Kidney tubule cell (primary cell): ENCODE measurements at places on chromosomes 3 and 15.
A peak's percentile ranks its signal among the peaks of the same experiment; 100 is the strongest.

DNA sequence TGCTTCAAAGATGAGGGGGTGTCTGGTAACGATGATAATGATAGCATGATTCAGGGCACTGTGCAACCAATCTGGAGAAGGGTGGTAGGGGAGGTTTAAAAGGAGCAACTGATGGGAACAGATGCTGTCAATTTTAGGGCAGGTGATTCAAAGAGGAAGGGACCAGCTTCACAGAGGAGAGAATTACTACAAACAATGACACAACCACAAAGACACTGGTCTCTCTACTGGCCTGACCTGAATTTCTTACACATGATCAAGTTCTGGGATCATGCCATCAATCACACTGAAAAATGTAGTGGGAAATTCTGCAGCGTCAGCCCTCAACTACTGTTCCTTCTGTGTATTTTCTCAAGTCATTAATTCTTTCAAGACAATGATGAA lies 2.6 kb upstream of the CDV3 start:
- peak; percentile 89 for DNase-seq

DNA sequence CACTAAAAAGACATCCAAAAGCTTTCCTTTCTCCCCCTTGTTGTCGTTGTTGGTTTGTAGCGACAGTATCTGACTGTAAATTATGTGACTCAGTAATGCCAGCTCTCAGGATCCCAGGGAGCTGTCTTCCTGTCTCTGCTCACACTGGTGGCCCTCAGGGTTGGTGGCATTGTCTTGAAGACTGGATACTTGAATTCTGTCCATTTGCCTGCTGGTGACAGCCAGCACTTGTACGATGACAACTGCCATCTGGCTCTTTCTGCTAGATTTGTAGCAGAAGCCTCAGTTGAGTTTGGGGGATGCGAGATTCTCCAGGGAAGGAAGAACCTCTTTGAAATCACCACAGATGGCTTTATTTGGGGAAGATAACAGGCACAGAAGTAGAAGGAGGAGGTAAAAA lies 120.8 kb downstream of the ARPP21 start:
- no peak for DNase-seq

- DNase-seq: peak; percentile 93
Observed at GRCh38 chr3:123732447-123732846, 147.6 kb upstream of the HACD2 start.

GRCh38 chr3:13077431-13078162 lies 4.4 kb upstream of the IQSEC1 start:
- DNase-seq: no peak

GRCh38 chr3:146503461-146504202 lies 34.3 kb upstream of the PLSCR2 start:
- DNase-seq: peak; percentile 95

DNA sequence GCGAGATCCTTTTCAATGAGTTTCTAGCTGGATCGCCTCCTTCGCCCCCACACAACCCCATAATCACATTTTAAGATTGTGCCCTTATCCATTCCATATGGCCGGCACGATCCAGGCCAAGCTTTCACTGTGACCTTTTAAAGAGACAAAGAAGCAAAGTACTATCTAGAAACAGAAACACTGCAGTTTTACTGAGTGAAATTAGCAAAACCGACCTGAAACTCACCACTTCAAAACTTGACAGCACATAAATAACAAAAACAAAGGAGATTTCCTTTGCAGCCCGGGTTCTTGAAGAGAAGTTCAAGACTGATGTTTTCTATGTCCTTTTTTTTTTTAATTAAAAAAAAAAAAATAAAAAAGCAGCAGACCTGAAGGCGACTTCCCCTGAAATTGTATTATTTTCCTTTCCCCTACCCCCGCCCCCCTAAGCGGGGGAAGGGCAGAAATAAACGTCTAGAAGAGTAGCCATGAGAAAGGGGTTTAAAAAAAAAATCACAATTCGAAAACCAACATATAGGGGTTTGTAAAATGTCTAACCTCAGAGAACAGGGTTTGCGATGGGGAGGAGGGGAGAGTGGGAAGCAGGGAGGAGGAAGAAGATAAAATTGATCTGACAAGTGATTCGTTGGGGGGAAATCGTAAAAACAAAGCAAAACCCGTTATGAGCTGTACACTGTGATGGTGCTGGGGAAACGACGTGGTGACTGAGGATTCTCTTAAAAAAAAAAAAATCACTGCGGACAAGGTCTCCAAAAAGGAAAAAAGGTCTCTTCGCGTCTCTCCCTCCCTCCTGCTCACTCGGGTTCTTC lies 1.5 kb downstream of the SATB1 start:
- peak; percentile 53 for DNase-seq

DNA sequence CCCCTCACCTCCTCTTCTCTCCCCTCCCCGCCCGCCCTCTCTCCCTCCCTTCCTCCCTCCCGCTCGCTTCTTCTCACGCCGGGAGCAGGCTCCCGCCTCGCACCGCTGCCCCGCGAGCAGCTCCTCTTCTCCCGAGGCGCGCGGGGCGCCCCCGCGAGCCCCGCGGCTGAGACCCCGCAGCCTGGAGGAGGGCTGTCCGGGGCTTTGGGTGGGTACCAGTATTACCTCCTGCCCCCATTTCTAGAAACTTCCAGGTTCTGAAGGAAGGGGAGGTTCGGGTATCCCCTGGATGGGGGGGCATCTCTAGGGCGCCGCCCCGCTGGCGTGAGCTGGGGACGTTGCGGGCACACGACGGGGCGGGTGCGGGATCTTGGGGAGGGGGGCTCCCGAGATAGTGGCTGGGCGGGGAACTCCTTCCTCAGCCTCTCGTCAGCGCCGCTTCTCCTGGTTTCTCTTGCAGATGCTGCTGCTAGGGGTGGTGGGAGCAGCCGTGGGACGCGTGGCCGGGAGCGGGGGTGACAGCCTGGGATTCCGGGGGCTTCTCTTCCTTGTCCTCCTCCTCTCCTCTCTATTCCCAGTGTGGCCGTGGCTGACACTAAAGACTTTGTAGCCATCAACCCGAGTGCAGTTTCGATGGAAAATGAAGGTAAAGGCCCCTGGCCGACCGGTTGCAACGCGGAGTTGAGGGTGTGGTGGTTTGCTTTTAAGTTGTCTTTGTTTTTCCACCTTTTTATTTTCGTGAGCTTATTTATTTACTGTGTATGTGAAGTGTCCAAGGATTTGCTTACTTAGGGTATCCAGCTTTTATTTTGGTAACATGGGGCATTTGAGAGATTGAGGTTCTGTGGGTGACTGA lies 474 bp downstream of the ATP2C1 start:
- peak; percentile 20 for DNase-seq

GRCh38 chr3:139285691-139286090 lies 58.1 kb upstream of the MRPS22 start:
- DNase-seq: no peak

GRCh38 chr3:141234283-141234682 lies 2.7 kb downstream of the PXYLP1 start:
- no peak for DNase-seq

- DNase-seq: peak; percentile 19
Observed at GRCh38 chr15:61299075-61299763, 70.1 kb upstream of the RORA start.

DNA sequence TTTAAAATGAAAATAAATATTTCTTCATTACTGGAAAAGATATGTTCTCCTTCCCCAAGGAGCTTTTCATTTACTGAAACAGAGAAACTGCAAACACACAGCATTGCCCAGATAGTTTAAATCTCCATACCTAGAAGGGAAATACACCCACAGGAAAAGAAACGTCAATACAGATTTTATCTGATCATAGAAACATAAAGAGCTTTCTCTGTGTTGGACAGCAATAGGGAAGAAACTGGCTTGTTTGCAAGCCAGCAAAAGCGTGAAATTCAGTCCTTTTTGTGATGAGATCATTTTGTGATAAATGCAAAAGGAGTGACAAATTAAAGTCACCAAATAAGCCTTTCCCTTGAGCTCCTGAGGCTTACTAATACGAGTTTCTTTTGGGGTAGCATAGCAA lies 398.0 kb downstream of the TIGIT start:
- no peak for DNase-seq

- DNase-seq: no peak
Observed at GRCh38 chr15:78630886-78631633, 9.9 kb downstream of the CHRNB4 start.

DNA sequence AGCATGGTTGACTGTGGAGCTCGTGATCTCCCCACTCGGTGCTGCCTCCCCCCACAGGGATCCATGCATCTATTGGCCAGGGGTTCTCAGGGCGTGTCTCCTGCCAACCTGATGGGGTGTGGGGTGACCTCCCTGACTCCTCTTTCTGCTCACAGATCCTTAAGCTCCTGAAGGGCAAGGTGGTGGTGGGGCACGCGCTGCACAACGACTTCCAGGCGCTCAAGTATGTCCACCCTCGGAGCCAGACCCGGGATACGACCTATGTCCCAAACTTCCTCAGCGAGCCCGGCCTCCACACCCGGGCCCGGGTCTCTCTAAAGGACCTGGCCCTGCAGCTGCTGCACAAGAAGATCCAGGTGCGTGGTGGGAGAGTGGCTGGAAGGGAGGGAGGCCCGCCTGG lies 7.9 kb downstream of the AEN start:
- DNase-seq: no peak

GRCh38 chr15:89556413-89557262 lies 18.6 kb upstream of the TICRR start:
- peak; percentile 73 for DNase-seq

GRCh38 chr15:89566181-89566580 lies 9.1 kb upstream of the TICRR start:
- DNase-seq: no peak

DNA sequence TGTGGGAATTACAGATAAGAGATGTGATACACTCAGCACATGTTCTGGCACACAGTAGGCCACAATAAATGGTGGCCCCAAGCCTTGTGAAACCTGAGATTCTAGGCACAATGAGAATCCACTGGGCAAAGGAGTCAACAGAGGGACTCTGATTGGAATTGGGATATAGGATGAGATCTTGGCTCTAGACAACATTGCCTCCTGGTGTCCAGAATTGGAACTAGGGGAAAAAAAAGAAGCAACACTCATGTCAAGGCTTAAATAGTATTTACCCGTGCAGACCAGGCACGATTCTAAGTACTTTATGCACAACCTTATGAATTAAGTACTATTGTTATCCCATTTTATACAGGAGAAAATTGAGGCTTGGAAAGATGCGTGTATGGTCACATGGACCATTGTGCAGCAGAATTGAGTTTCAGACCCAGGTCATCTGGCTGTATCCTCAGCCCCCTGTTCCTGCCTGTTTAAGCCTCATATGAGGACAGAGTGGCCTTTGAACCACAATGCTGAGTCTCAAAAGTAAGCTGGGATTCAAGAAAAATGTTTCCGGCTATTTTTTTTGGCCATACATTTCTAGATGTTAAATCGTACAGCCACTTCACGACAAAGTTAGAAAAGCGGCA lies 124.8 kb downstream of the SV2B start:
- peak; percentile 59 for DNase-seq

- no peak for DNase-seq
Observed at GRCh38 chr3:140883428-140884040, 58.1 kb upstream of the SLC25A36 start.

- no peak for DNase-seq
Observed at GRCh38 chr3:186320862-186321568, 41.0 kb downstream of the DGKG start.

DNA sequence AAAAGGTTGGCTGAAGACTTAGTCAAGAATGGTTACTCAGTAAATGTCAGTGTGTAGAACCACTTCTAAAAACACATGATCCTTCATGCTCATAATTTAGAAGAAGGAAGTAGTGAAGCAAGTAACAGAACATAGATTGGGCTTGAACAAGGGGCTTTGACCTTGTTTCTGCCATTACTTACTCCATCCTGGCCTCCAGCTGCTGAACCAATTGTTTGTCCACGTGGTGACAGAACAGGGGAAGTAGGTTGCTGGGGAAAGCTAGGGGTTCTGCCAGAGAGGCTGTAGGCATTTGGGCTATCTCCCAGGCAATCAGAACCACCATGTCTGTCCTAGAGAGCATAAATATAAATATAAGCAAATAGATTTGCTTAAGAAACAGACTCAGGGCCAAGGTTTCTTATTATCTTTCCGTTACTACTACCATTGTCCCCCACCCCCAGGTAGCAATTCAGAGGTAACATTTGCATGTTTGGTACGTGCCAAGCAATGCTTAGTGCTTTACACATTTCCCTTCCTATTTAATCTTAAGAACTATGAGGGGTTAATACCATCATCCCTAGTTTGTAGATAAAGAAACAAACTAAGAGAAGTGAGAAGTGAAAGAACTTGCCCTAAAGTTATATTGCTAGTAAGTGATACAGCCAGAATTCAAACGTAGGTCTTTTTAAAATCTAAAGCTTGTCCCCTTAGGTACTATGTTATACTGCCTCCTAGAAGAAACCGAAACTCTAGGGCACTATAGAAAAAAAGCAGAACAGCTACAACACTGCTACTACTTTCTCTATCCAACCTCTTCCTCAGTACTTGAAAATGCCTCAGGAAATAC lies 3.0 kb upstream of the SPG11 start:
- no peak for DNase-seq

- no peak for DNase-seq
Observed at GRCh38 chr3:71055257-71056001, 528.1 kb downstream of the FOXP1 start.

DNA sequence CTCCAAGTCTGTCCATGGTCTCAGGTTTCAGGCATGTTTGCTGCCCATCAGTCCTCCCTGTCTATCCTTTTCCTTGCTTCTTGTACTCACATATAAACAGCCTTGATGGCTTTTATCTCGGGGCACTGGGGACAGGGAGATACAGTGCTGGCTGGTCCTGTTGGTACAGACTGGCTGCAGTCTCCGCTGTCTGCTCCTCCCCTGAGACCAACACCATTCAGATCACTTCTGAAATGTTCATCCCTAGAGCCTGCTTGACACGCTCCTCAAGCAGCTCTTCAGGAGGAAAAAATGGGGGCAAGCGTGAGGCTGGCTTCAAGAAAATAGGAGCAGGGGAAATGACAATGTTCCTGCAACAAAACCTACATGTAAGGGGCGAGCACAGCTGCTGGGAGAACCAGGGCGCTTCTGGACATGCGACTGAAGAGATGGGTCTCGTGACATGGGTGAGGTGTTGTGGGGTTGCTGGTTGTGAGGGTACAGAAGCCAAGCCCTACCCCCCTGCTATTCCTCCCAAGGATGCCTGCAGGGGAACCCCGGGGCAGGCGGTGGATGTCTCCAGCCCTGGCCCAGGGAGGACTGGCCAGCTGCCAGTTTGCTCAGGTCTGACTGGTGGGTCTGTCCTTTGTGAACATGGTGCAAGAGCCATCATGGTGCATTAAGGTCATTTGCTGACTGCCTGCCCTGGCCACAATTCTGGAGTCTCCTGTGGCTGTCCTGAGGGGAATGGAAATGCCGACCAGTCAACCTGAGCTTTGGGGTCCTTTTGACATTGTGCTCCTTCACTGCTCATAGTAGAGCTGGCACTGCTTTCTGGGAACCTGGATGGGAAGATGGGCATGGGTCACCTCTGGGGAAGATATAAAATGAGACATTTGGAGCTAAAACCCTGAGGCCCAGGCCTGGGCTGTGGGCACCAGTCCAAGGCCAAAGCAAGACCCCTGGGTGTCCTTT lies 40.1 kb downstream of the KY start:
- DNase-seq: no peak

DNA sequence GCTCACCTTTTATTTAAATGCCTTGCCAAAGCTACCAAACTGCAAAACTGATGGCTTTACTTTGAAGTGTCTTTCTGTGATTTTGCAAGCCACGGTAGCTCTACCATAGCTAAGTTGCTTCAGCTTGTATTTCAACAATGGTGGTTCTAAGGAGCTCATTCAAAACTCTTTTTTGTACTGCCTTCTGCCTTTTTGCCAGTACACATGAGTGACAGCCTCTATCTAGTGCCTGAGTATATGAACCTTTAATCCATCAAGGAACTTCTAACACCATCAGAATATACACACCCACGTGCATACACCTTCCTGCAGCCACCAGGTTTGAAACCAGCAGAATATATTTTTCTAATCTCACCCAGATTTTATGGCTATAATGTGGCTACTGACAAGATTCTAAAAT lies 10.4 kb upstream of the NR2F2 start:
- peak; percentile 49 for DNase-seq
